HFFc6 (cell line): ENCODE measurements at places on chromosomes 3 and 15. TPM values are rescaled to one million over a fixed set of nuclear protein-coding genes. Genes with fewer than 3 reads are reported as not detected.

Gene HHATL
- total RNA-seq: not detected in 3 replicates

DNA sequence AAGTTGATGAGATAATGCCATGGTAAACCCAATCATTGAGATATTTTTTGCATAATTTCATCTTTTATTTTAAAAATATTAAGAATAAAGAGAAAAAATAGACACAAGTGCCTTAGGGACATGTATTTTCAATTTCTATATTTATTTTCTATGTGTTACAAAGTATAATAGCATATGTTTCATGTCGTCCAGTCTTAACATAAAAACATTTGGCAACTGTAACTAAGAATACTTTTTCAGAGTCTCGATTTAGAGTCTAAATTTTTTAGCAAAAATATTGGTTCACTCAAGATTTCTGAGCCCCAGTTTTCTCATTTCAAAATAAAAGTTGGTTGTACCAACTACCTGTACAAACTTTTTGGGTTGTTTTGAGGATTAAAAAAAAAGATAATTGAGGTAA lies 511.4 kb upstream of the ZNF385D start:
- H3K4me3 ChIP-seq: no peak overlapping the region
- DNase-seq: no peak
- H3K27ac ChIP-seq: no peak overlapping the region

Gene ABHD5
- 18.2 to 26.7 TPM (median 19.3 TPM) in 3 replicates for total RNA-seq

Gene RGMA
- total RNA-seq: 0.13 to 0.63 TPM (median 0.18 TPM) in 3 replicates

DNA sequence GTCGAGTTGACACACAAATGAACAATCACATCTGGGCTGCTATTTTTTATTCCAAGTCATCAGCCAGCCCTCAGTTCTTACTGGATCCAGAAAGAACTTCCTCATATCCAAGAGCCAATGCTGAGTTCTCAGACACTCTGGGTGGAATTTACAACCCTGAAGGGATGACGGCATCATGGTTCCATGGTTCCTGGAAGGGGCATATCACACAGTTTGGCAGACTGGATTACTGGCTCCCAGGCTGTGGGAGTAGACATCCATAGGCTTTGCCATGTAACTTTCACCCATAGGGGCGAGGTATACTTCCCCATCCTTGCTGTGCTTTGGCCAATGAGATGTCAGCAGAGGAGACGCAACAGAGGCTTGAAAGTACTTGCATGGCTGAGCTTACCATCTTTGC lies 26.9 kb upstream of the KBTBD12 start:
- peaks cover 35% of the 10 kb centered on the region for H3K4me1 ChIP-seq
- no peak overlapping the region for H3K4me3 ChIP-seq

- DNase-seq: no peak
- H3K36me3 ChIP-seq: peaks cover 17% of the 10 kb centered on the region
- H3K4me1 ChIP-seq: peaks cover 78% of the 10 kb centered on the region
- no peaks in the 10 kb centered on the region for H3K27me3 ChIP-seq
- H3K4me3 ChIP-seq: no peak overlapping the region
- no peak overlapping the region for H3K27ac ChIP-seq
These were observed 267.9 kb upstream of the THBS1 start for GRCh38 chr15:39312984-39313383.

Gene SKIL
- total RNA-seq: 48.2 to 57.0 TPM (median 49.6 TPM) in 3 replicates

DNA sequence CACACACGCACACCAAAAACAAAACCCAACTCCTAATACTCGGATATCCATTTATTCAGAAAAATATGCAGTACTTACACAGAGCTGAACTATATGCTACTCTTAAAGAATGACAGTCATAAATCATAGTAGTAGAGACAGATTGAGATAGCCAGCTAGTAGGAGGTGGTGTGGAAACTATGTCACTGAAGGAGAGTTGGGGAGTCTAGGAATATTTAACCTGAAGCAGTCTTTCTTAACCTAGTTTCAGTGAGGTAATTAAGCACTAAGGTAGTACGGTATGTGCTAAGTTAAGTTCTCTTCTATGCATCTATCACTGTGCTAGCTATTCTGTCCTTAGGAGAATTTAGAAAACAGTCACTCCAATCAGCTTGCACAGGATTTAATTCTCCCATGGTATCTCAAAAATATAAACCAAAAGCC lies 54.2 kb downstream of the ANKRD28 start:
- H3K4me3 ChIP-seq: no peak overlapping the region
- no peak for DNase-seq
- peaks cover 13% of the 10 kb centered on the region; the same call in 1 of the 2 replicates for H3K4me1 ChIP-seq
- peak overlapping the region; percentile 5 for H3K27ac ChIP-seq

DNA sequence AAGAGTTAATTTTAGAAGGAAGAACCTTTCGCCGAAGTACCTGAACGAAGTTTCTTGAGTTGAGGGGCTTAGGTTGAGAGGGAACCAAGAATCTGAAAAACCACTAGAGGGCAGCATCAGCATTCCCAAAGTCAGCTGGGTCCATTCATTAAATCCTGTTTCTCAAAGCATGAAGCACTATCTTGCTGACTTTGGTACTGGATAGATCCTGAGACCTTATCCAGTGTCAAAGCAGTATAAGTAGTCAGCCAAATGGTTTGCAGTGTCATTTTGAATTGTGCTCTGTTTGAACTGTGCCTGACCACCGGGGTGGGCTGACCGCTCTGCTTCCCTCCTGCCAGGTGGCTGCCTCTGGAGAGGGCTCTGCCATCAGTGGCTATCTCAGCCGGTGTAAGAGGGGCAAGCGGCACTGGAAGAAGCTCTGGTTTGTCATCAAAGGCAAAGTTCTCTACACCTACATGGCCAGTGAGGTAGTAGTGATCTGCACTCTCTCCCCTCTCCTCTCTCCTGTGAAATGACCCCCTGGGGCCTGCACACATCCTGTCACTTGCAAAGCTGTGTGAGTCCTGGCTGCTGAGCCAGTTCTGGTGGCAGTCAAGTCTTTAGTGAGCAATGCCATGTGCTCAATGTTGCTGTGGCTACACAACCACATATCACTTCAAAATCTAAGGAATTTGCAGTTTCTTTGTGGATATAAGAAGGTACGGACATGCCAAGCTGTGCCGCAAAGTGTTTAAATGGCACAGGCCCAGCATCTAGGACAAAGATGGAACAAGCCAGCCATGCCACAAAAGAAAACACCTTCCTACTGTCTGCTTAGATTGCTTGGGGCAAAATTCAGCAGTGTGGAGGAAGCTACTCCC lies 21.4 kb upstream of the NR2C2 start:
- no peak overlapping the region for H3K4me3 ChIP-seq
- DNase-seq: peak; percentile 58
- peaks cover 20% of the 10 kb centered on the region for H3K4me1 ChIP-seq
- peaks cover 4% of the 10 kb centered on the region for H3K27me3 ChIP-seq
- no peaks in the 10 kb centered on the region for H3K36me3 ChIP-seq
- H3K27ac ChIP-seq: no peak overlapping the region

DNA sequence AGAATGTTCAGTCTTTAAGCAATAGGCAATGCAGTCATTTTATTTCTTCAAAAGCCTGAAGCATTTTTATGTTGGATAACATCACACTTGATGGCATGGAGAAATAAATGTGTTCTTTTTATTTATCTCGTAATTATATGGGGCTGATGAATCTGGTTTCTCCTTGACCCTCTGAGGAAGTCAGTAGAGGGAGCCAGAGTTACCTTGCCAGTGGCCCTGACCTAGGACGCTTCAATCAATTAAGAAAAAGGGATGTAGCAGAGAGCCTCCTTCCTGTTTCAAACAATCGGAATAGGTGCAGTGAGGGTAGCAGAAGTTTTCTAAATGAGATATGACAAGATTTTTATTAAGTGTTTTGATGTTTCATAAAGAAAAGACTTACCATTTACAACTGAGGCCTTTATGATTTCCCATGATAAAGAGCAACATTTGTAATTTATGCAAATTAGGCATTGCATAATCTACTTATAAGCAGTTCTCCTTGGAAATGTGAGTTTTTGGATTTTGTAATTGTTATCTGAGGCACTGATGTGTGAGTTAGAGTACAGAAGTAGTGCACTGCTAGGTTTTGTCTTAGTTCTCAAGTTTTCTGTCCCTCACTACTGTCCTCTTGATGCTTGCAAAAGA lies 129.1 kb downstream of the RAP2B start:
- H3K4me3 ChIP-seq: no peak overlapping the region
- no peaks in the 10 kb centered on the region for H3K36me3 ChIP-seq
- H3K4me1 ChIP-seq: peaks cover 54% of the 10 kb centered on the region
- DNase-seq: peak; percentile 29

DNA sequence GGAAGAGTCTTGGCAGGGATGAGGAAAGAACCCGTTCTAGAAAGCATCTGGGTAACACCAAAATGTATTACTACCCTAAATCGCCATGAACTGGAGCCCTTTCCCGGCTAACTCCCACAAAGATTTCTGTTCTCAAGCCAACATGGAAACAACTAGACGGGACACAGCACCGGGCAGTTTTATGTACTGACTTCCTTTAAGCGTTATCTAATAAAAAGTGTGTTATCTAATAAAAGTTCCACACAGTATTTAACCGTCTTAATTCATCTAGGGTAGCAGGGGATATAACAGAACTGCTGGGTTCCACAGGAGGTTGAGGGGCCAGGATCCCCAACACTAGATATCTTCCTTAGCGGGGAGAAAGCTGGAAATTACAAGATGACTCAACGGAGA lies 347 bp upstream of the C3orf62 start:
- peaks cover 36% of the 10 kb centered on the region for H3K36me3 ChIP-seq
- no peak for DNase-seq
- peaks cover 32% of the 10 kb centered on the region for H3K4me1 ChIP-seq
- peak overlapping the region; percentile 89 for H3K27ac ChIP-seq

Gene BTLA
- not detected in 3 replicates for total RNA-seq

Gene PCSK6
- not detected in 3 replicates for total RNA-seq

Gene TGM4
- not detected in 3 replicates for total RNA-seq

Gene CPLX3
- total RNA-seq: 0.09 TPM in 1 of 3 replicates, not detected in the others

Gene LRTM1
- not detected in 3 replicates for total RNA-seq

Gene ROPN1
- not detected in 3 replicates for total RNA-seq

Gene CALML4
- 0.96 to 1.7 TPM (median 1.4 TPM) in 3 replicates for total RNA-seq

Gene CX3CR1
- not detected in 3 replicates for total RNA-seq

DNA sequence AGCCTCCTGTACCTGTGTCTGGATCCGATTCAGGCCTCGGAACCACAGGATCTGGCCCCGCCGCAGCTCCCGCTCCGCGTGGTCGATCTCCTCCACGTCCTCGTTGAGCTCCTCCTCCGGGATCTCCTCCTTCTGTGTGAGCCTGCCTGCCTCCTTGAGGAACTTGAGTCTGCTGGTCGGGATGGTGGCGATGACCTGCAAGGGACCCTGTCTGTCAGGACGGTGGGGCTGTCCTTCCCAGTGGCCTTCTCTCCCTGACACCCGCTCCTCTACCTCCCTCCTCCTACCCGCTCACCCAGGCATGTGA lies 17.2 kb upstream of the SEC13 start:
- no peaks in the 10 kb centered on the region for H3K36me3 ChIP-seq
- DNase-seq: no peak
- no peak overlapping the region for H3K4me3 ChIP-seq
- peaks cover 14% of the 10 kb centered on the region; the same call in 1 of the 2 replicates for H3K4me1 ChIP-seq
- H3K27me3 ChIP-seq: peaks cover 24% of the 10 kb centered on the region

GRCh38 chr15:70220490-70221096 lies 122.9 kb upstream of the TLE3 start:
- no peaks in the 10 kb centered on the region for H3K4me1 ChIP-seq
- no peak for DNase-seq
- H3K4me3 ChIP-seq: no peak overlapping the region
- H3K36me3 ChIP-seq: no peaks in the 10 kb centered on the region
